ENCODE measurements at places on chromosomes 5 and 9.

DNA sequence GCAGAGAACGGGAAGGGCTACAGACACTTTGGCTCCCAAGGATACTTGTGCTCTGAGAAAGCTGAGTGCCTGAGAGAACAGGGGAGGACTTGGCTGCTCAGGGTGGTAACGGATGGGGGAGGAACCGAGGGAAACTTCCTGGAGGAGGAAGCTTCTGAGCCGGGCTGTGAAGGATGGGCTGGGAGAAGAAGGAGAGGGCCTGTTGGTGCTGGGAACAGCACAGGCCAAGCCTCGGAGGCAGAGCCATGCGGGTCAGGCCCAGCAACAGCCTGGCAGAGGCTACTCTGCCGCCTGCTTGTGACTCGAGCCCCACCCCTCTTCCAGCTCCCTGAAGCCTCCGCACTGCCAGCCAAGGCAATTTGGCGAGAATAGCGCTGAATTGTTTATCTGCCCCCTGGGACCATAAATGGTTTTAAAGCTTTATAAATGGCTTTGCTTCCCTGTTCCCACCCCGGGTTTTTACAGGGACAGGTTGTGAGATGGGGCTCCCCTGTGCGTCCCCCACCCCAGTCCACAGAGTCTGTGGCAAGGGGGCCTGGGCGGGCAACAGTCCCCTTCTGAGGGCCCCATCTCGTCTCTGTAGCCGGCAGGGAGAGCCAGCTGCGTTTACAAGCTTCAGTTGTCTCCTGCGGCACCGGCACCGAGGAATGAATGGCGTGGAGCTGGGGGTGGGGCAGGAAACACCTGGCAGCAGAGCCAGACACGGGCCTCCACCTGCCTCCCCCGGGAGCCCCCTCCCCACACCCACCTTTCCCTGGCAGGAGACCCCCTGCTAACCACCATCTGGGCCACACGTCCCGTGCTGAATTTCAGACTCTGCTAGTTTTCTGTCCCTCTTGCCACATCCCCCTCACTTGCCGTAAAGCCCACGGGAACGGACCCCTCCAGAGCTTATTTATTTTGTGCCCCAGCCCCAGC is 24.4 kb downstream of the FAM163B start:
- DNase-seq, result peak; percentile 75

DNA sequence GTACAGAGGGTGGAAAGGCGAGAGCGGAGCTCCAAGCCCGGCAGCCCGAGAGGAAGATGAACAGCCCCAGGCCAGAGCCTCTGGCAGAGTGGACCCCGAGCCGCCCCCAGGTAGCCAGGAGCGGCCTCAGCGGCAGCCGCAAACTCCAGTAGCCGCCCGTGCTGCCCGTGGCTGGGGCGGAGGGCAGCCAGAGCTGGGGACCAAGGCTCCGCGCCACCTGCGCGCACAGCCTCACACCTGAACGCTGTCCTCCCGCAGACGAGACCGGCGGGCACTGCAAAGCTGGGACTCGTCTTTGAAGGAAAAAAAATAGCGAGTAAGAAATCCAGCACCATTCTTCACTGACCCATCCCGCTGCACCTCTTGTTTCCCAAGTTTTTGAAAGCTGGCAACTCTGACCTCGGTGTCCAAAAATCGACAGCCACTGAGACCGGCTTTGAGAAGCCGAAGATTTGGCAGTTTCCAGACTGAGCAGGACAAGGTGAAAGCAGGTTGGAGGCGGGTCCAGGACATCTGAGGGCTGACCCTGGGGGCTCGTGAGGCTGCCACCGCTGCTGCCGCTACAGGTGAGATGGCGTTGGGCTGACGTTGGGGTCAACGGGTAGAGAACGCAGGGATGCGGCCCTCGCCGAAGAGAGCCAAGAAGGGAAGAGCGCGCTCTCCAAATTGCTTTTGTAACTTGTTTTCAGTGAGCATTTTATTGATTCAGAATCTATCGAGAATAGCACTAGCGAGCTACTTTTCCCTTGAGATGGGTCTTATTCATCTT is at the start of gene PTGER4:
TSS of gene PTGER4 (plus strand) at position 3 of the 769 bp plus-strand sequence. CDS start 1,079 bp downstream, outside the sequence.
- DNase-seq, result peak; percentile 75

- DNase-seq, result no peak
These were observed 113.8 kb upstream of the ANKRD55 start for GRCh38 chr5:56346741-56347535.

GRCh38 chr5:53942724-53943123 is 367.6 kb downstream of the ARL15 start:
- DNase-seq, result no peak

DNA sequence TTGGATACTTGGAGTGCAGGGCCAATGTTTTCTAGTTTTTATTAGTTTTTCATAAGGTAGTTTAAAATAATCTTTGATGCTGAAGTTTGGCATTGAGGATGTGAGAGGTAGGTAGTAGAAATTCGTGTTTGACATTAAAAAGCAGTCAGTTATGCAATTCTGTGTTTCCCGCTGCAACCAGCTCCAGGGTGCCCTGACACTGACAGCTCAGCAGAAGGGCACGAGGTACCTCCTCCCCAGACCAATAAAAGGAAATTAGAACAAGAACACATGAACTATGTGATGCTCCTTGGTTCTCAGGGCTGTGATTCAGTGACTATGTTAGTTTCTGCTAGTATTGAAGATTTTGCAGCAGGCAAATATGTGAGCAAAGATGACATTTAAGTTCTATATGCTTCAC is 40.2 kb downstream of the NSUN2 start:
- peak; percentile 12 for DNase-seq

GRCh38 chr5:65157906-65158603 is 323.7 kb downstream of the ADAMTS6 start:
- no peak for DNase-seq

- DNase-seq, result no peak
These were observed 214.7 kb downstream of the ICE1 start for GRCh38 chr5:5637173-5637572.

All from endodermal cell (in vitro differentiated cells).